ENCODE measurements at places on chromosomes 2 and 18.

DNA sequence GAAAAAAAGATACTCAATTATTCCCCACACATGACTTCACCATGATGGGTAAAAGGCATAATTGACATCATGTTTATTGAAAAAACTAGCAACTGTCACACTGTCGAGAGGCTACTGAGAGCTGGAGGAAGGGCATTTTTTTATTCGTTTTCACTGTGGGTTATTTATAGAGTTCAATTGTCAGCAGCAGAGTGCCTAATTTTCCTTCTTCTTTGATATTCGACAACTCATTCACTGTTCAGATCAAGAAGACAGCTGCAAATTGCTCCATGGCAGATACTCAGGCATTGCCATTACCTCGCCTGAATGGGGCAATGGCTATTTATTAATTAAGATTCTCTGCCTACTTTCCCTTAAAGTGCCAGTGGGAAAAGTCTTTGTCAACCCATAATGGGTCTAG, 197.5 kb upstream of the NRP2 start:
- DNase-seq, result no peak

GRCh38 chr2:140424471-140424870, 1644.3 kb upstream of the NXPH2 start:
- DNase-seq, result no peak

DNA sequence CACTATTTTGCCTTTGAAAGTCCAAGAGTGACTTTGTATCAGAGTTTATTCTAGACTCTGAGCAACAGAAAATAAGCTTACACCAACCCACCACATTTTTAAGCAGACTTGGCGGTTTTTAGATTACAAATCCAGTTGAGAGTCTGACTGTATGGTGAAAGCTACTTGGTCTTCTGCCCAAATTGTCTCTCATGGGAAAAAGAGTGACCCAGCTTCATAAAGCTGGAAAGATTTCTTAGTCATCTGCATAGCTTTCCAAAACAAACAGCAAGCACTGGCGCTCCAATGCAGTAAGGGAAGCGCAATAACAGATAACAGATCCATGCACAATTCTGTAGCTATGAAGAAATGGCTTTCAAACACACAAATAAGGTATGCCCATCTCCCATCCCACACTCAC, 7.1 kb downstream of the DSG1 start:
- DNase-seq, result no peak

DNA sequence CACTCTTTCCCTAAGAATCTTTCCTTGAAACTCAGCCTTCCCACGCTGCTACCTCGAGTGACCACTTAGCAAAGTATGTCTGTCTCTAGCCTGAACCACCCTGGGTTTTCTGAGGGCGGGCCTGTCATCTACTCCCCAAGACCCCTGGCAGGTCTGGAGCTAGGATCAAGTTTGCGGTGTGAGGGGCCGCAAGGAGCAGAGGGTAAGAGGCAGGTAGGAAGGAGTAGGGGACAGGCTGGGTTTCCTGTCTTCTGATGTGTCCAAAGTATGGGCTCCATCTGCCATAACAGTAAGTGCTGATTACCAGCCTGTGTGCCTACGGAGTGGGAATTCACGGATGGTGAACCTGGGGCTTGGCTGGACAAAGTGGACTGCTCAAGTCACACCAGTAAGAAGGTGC, 25.4 kb downstream of the ZFP36L2 start:
- no peak for DNase-seq

DNA sequence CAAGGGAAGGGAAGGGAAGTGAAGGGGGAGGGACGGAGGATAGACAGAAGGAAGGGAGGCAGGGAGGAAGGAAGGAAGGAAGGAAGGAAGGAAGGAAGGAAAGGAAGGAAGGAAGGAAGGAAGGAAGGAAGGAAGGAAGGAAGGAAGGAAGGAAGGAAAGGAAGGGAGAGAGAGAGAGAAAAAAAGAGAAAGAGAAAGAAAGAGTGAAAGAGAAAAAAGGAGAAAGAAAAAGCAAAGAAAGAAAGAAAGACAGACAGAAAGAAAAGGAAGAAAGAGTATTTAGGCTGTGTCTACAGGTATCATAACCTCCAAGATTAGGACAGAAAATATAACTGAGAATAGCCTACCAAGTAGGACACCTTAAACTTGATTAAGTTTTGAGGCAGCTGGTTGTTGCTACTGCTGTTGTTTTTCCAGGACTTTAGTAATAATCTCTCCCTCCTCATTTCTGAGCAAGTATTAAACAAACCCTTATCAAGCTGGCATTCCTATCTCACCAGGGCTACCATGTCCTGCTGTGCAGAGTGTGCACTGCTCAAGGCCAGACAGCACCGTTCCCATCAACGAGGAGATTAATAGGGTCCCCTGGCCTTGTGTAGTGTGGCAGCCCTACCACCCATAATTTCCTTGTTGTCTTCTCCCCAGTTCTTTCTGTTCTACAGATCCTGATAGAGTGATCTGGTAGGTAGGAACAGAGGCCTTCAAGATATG, 90.5 kb upstream of the FHL2 start:
- no peak for DNase-seq

GRCh38 chr2:52572469-52572894, 1195.1 kb upstream of the CHAC2 start:
- no peak for DNase-seq

DNA sequence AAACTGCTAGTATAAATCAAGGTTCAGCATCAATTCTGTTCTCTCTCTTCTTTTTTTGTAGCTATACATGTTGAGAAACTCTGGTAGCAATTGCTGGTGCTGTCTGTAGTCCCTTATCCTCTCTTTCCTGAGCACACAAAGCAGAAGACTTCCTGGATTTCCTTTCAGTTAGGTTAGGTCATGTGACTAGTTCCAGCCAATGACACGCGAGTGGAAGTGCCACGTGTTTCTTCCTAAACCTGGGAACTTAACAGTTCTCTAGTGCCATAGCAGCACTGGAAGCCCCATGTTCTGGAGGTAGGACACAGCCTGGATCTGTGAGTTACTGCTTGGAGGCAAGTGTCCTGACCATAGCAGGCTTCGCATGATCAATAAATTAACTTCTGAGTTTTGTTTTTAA, 125.9 kb downstream of the PLA2R1 start:
- DNase-seq, result no peak

DNA sequence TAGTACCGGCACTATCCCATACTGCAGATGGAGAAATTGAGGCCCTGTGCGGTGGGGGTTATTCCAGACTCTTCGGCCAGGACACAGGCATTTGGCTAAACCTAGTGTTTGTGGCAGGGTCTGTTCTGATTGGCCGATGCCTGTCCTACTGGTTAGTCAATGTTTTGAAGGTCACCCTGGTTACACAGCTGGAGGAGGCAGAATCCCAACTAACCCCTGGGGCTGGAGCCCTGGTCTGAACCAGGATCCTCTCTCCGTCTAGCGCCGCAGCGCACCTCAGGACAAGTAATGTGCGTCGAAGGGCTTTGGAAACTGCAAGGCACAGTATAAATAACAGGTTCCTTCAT, 19.4 kb downstream of the TEX44 start:
- DNase-seq, result no peak

DNA sequence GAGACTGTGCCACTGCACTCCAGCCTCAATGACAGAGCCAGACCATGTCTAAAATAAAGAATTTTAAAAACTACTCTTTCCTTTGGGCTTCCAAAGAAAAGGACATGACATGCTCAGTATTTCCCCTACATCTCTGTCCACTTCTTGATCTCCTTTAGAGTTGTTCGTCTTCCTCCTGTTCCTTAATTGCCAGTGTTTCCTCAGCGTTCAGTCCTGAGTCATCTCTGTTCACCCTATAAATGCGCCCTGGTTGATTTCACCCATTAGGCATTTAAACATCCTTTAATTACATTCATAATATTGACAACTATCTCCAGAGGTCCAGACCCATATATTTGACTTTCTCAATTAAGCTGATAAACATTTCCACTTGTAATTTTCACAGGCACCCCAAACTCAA, 64.0 kb downstream of the AAK1 start:
- DNase-seq, result no peak

DNA sequence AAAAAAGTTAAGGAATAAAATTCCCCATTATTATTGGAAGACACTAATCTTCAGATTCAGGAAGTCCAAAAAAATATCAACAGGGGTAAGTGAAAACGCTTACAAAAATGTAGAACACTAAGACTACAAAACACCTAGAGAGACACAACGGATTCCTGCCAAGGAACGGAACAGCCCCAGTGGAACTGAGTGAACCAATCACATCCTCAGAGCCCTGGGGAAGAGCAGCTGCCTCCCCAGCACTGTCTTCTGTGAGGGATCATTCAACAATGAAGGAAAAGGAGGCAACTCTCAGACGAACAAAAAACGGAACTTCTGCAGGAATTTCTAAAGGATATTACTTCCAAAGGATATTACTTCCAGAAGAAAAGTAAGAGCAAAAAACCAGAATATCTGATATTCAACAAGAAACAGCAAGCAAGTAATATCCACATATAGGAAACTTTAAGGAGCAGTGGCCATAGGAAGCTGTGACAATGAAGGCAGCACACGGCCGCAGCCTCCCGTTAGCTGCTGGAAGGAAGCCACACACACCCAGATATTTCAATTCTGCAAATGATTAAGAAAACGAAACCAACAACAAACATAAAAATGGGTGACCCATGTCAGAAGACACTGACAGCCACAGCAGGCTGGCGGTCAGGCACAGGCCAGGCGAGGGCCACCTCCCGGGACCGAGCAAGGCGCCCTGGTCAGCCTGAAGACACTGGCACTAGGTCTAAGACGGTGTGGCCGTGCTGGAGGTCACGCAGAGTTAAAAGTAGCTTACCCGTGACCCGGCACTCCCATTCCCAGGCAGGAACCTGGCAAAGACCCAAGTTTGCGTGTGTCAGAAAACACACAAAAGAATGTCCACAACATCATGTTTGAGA, 81.8 kb downstream of the HDAC4 start:
- DNase-seq, result no peak

- DNase-seq, result no peak
Measured at GRCh38 chr2:3467654-3468053, 51.7 kb downstream of the ADI1 start.

DNA sequence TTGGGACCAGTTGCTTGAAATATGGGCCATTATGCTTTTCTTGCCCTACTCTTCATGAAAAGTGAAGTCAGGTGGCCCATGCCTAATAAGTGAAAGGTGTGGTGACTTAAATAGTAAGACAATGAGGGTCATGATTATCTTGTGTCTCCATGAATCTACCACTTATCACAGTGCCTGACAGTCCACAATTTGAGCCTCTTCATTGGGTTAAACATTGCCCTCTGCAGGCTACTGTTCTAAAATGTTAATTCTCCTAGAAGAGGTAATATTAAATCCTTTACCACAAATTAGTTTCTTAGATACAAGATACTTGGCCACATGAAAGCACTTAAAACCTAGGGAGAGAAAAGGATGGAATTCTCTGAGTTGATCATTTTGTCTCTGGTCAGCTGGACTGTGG, 4.0 kb downstream of the EGR4 start:
- DNase-seq, result no peak

DNA sequence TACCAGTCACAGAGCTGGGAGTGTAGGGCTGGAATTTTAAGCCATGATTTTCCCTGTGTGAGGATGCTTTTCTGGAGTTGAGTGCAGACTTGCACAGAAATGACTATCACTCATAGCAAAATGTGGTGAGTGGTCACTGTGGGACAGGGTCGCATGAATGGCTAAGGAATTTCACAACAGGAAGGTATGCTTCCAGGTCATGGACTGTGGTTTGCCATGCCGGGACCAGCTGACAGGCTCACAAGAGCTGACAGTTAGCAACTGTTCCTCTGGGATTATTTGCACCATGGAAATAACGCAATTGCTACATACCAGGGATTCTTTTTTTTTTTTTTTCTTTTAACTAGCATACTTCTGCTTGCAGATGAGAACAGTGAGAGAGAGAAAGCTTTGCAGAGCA, 3.8 kb upstream of the UXS1 start:
- no peak for DNase-seq

- no peak for DNase-seq
Measured at GRCh38 chr2:186183406-186183805, 302.7 kb upstream of the ZC3H15 start.

DNA sequence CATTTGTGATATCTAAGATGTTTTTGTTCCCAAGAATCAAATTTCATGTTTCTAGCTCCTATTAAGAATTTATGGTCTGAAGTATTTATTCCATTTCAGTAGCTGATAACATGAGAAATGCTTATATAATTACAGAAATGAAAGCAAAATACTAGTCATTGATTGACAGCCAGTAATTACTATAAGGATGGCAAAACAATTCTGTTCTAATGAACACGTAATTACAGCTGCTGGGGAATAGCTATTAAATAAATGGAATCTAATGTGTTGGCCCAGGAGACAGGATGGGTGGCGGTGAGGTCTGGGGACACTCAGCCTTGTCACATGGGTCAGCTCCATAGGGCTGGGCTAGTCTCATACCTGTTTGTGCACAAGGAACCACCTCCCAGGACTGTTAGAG, 263.5 kb downstream of the FHOD3 start:
- no peak for DNase-seq

GRCh38 chr2:2714408-2714807, 383.3 kb upstream of the MYT1L start:
- DNase-seq, result no peak

DNA sequence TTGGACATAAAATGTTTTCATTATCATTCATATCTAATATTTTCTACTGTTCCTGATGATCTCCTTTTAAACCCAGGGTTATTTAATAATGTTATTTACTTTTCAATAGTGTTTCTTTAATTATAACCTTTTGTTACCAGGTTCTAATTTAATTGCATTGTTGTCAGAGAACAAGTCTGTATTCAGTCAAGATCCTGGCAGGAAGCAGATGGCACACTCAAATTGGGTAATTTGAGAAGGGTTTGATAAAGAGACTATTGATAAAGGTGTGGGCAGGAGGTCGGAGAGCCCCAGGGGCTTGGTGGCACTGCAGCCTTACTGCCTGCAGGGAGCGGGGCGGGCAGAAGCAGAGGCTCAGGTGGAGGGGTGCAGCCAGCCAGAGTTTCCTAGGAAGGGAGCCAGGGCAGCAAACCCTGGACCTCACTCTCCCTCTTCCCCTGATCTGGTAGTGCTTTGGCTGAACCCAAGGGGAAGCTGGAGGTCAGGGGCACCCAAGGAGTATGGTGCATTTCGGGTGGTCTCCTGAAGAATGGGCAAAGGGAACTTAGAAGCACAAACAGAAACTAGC, 2.3 kb upstream of the KIF1A start:
- DNase-seq, result no peak

GRCh38 chr2:95159690-95160449, at the start of gene ZNF514:
Gene ZNF514 (minus strand): TSS chr2:95159848. CDS start chr2:95153253, 6,595 bp downstream.
- peak; percentile 24 for DNase-seq

DNA sequence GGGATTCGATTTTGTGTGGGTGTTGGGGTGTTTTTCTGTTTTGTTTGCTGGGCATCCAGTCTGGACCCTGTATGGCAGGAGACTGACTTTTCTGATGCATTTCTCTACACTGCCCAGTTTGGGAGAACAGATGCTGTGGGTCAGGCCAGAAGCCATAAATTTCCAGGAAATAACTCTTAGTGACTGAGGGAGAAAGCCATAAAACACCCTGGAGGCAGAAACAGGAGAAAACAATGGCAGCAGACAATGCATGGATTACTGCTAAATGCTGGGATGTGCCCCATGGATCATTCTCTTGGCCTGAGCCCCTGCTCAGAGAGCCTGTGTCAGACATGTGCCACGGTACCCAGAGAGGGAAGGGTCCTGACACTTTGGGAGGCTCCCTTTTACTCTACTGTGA, 133.6 kb upstream of the CAPN13 start:
- no peak for DNase-seq
